ENCODE measurements at places on chromosomes 13 and 19. TPM values are rescaled to one million over a fixed set of nuclear protein-coding genes. Genes with fewer than 3 reads are reported as not detected.

DNA sequence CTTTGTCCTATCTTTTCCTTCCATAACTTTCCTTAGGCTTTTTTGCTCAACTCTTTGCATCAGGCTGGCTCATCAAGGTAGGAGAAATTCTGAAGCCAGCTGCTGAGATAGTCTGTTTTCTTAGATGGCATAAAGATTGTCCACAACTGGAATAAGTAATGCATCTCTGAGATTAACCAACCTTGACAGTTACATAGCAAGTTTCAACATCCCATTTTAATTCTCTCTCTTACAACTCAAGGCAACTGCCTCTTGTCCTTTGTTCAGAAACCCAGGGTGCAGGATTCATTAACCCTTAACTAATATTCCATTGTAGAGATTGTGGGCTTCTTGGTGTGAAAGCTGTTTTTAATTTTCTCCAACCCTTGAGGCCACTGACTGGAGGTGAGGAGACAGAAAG, 239.2 kb downstream of the LACC1 start:
- no peaks in the 10 kb centered on the region for H3K36me3 ChIP-seq
- H3K27ac ChIP-seq = no peak overlapping the region
- DNase-seq = no peak

KIR3DL1 gene
- total RNA-seq = 34.7 TPM

DNA sequence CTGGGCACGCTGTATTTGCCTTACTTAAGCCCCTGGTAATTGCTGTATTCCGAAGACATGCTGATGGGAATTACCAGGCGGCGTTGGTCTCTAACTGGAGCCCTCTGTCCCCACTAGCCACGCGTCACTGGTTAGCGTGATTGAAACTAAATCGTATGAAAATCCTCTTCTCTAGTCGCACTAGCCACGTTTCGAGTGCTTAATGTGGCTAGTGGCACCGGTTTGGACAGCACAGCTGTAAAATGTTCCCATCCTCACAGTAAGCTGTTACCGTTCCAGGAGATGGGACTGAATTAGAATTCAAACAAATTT, 676 bp downstream of the BRCA2 start:
- no peak for DNase-seq
- H3K4me1 ChIP-seq = peaks cover 18% of the 10 kb centered on the region
- H3K4me3 ChIP-seq = peak overlapping the region; percentile 87
- H3K36me3 ChIP-seq = no peaks in the 10 kb centered on the region
- H3K27ac ChIP-seq = peak overlapping the region; percentile 99
- no peaks in the 10 kb centered on the region for H3K27me3 ChIP-seq

GPC6 gene
- total RNA-seq = not detected
